ENCODE measurements at places on chromosomes 7 and 10.

GRCh38 chr10:89118091-89118490 lies 89.0 kb downstream of the CH25H start:
- DNase-seq: no peak

- peak; percentile 22 for DNase-seq
Measured at GRCh38 chr10:23702977-23703414, 264.1 kb downstream of the OTUD1 start.

DNA sequence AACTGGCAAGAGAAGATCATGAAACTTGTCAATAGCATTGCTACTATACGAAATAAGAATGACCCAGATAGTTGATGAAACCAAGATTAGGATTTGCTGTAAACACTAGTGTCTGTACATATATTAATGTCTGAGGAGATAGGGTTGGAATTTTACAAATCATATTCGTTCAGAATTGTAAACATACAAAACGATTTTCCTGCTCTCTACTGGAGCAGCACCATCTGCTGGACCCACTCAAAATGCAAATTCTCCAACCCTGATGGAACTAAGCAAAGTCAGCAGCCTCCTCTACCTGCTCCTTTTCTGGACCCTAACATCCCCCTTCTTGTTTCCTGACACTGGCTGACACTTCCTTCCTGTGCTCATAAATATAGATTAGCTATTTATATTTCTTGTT lies 29.4 kb upstream of the SGMS1 start:
- no peak for DNase-seq

GRCh38 chr10:14507176-14507575 lies 176.5 kb upstream of the FRMD4A start:
- peak; percentile 82 for DNase-seq

DNA sequence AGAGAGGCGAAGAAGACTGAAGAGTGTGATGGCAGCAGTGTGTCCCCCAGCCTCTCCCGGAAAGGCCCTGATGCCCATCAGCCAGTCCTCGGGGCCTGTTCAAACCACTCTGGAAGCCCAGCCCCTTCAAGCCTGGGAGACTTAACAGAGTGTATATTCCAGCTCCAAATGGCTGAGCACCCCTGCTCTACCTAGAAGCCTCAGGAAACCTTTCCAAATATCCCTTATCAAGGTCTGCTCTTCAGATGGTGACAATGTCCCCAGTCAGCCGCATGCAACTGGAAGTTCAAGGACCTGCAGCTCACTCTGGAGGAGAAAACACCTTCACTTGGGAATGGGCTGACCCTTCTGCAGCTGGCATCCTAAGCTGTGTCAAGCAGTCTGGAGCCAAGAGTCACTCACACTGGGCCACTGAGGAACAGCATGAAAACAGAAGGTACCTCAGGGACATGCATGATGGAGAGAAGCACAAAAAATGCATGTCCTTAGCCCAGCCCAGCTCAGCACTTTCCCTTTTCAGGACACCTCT lies 10.2 kb downstream of the ANXA11 start:
- no peak for DNase-seq

DNA sequence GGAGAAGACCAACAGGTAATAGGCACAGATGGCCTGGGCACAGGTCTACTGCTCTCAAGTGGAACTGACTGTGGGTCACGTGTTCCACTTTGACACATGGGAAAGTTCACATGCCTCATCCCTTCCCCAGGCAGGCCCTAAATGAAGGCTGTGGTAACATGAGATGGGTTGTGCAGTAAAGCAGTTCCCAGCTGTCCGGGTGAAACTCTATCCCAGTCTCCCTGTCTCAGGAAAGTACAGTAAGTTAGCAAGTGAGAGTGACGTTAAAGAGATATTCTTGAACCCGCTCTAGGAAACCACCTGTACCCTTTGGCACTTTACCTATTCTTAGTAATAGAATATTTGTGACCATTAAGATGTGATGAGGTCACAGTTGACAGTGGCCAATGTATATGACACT lies 343.7 kb upstream of the AOAH start:
- no peak for DNase-seq

DNA sequence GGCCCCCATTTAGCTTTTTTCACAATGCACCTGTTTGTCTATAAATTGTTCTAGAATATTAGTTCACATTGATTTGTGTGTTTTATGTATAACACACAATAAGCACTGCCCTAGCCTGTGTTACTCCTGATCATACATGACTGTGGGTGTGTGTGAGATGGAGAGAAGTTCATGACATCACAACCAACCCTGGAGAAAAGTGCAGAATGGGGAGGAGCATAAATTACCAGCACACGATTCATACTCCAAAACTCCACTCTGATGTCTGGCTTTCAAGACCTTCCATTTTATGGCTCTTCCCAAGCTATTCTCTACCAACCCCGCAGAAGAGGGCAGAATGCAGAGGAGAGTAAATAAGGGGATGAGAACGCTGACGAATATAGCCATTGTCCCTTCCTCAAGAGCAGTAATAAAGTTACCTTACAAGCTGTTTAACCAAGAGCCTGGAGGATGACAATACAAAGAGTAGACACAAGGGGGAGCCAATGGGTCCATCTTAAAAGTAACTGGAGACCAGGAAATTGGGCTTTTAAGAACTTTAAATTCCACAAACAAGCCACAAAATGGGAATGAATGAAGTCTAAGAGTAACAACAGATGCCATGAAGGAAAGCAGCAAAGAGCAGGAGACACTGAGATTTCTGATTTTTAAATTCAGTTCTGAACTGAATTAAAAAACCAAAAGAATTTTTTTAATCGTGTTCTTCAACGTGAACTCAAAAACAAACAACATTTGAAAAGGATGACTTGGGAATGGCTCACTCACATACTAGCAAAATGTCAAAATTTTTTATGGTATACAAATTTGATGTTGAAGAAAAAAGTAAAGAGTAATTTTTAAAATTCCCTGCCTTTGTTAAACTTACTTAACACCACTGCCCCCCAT lies 159.6 kb downstream of the PARD3 start:
- peak; percentile 36 for DNase-seq

DNA sequence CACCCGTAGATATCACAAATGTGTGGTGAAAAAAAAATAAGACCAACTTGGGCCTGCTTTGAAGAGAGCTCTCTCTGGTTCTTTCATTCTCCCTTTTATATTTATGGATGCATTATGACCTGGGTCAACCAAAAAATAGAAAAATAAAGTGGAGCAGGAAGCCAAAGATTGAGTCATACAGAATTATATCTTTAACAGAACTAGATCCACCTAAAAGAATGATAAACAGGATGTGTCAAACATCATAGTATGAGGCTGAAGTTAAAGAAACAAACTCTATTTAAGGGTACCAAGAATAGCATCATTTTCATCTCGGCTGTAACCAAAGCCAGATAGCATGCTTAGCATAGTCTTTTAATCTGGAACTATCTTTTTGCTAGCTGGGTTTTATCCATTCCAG lies 28.8 kb upstream of the NMT2 start:
- no peak for DNase-seq

GRCh38 chr7:44074349-44074695 lies 8.0 kb downstream of the POLM start:
- no peak for DNase-seq

- DNase-seq: no peak
Measured at GRCh38 chr7:51705701-51706100, 389.1 kb upstream of the COBL start.

DNA sequence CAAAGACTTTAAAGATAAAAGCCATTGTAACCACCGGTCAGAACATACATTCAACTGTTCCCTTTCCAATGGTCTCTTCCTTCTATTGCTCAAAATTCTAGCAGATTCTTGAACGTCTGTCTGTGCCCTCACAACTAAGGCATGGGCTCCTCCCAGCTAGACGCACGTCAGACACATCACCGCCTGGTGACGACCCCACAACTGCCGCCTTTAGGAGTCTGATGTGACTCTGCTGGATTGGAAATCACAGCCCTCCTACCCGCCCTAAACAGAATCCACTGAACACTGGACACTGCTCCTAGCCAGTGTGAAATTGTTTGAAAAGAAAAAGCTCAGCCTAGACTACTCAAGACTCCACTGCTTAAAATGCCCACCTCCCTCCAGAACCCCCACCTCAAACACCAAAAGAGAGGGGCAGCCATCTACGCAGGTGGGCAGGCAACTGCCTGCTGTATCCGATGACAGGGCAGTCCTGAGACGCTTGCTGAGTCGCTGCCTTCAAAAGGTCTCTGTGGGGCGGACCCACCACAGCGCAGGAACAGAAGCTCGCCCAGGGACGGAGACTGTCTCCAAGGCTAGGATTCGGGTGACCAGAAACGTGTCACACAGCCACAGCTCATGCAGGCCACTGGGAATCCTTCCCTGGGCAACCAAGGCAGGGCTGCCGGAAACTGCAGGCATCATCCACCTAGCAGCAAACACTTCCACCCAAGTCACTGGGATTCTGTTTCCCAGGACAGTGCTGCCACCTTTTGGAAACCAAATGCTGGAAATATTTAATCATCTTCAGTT lies 34.7 kb downstream of the GSDME start:
- DNase-seq: no peak

DNA sequence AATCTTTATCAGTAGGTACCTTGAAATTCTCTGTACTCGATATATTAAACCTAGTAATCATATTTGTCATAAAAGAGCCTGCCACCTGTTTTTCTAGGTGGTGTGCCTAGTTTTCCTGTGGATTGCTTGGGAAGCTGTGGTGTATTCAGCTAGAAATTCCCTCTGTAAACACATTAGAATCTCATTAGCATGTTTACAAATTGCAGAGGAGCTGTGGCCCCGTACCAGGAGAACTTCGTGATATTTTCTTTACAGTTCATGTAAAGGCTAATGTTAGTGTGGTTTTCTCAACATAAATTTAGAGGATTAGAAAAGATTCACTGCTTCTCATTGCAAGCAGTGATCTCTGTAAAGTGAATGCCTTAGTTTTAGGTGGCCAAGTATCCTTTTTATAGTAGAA lies 144.7 kb downstream of the CCSER2 start:
- no peak for DNase-seq
